ENCODE measurements at places on chromosomes 11 and 22.
A peak's percentile ranks its signal among the peaks of the same experiment; 100 is the strongest.

DNA sequence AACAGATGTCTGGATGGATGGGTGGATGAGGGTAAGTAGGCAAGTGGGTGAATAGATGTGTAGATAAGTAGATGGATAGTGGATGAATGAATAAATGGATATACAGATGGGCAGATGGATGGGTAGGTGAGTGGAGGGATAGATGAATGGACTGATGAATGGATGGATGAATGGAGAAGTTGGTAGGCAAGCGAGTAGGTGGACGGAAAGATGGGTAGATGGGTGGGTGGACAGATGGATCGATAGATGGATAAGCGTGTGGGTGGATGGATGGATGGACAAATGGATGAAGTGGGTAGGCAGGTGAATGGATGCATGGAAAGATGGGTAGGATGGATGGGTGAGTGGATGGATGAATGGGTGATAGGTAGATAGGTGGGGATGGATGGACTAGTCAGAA is 393.2 kb downstream of the SHANK2 start:
- DNase-seq, result no peak

DNA sequence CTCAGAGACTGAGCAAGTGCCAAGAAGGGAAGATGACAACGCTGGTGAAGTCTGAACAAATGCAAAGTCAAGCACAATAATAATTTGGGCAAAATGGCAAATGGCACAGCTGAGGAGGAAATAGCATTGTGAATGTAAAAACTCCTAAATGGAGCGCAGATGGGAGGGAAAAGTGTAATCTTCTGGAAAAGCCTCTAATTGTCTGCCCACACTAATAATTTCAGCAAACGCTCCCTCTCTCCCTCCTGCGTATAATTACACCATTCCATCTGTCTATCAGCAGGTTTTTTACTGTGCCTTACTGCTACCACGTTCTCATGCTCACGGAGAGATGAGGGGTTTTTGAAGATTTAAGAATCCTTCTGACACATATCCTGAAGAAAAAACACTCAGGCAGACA is 302.6 kb downstream of the KIRREL3 start:
- DNase-seq, result no peak

- DNase-seq, result no peak
Measured at GRCh38 chr11:57274904-57275498, 38.0 kb upstream of the APLNR start.

- no peak for DNase-seq
Measured at GRCh38 chr11:93330446-93330984, at the start of gene DEUP1. Gene DEUP1, plus strand, starts transcription at chr11:93330742. Its CDS starts 1,518 bp downstream, at chr11:93332260.

DNA sequence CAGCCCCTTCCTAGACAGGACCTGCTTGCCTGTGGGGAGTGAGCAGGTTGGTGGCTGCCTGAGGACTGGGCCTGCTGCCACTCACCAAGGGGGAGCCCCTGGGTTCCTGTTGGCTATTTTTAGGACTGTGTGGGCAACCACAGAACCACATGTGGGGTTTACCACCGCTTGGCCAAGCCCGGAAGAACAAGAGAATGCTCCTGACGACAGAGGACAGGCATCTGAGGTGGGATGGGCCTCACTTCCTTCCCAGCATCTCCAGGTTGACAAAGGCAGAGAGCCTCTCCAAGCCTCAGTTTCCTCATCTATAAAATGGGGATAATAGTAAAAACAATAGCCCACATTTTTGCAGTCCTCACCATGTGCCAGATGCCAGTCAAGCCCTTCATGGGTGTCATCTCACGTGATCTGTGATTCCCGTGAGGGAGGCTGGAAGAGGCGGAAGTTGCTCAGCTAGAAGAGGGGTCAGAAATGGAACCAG is 43.6 kb downstream of the LRRC32 start:
- DNase-seq, result peak; percentile 80

GRCh38 chr22:29722587-29722986 is 2.8 kb downstream of the CABP7 start:
- no peak for DNase-seq

DNA sequence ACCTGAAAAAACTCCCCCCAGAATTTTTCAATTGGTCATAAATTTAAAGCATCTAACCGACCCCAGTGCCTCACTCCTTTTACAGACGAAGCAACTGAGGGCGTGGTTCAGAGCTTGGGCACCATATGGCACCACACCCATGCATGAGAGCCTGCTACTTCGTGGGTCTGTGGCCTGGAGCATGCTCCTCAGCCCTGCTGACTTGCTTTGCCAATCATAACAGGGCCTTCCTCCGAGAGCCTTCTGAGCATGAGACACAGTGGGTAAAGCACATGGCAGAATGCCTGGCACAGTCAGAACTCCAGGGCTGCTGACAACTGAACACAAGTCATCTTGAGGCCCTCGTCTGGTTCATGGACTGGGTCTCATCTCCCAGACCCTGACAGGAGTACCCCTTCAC is 33.3 kb downstream of the HIRA start:
- no peak for DNase-seq

- DNase-seq, result no peak
Measured at GRCh38 chr22:29331658-29332300, 16.3 kb upstream of the RASL10A start.

DNA sequence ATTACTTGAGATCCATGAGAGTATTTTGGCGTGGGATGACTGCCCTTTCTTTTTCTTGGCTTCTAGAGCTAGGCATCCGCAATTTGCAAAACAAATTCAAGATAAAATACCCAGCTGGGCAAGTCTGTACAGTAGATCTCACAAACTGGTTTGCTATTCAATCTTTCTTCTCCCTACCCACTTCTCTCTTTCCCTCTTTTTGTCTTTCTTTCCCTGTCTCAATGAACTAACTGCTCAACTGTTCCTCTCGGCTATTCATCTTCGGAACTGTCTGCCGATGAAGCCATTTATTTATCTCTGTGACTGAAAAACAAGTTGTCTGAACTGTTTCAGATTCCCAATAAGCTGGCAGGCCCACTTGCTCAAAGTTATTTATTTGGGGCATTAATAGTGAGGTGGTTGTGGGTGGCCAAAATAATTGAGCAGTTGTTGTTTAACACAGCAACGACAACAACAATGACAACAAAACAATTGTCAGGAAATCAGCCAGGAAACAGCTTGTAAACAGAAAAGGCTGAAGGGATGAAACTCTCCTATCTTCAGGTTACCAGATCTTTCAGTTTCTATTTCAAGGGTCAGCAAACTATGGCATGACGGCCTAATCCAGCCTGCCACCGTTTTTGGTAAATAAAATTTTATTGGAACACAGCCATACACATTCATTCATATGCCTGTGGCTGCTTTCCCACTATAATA is 76.0 kb upstream of the MTMR2 start:
- DNase-seq, result no peak

DNA sequence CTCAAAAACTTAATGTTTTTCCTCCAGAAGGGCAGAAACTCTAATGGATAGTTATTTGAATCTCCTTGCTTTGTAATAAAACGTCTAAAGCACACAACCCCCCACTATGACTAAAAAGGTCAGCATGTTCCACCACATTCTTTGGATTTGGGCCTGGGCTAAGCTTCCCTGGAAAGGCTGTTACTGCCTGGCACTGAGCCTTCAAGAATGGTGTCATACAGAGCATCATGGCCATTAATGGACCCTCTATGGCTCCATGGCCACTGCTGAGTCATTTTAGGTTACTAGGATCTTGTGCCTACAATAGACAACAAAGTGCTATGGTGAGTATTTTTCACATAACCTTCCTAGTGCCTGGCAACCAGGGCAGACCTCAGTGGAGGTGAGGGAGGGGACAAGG is 242.6 kb upstream of the FAT3 start:
- no peak for DNase-seq

GRCh38 chr11:58059007-58059350 is 28.2 kb downstream of the OR6Q1 start:
- DNase-seq, result no peak

GRCh38 chr11:1128311-1129142 is 29.2 kb upstream of the MUC5AC start:
- no peak for DNase-seq

- no peak for DNase-seq
Measured at GRCh38 chr11:22884217-22884616, 23.9 kb upstream of the CCDC179 start.

DNA sequence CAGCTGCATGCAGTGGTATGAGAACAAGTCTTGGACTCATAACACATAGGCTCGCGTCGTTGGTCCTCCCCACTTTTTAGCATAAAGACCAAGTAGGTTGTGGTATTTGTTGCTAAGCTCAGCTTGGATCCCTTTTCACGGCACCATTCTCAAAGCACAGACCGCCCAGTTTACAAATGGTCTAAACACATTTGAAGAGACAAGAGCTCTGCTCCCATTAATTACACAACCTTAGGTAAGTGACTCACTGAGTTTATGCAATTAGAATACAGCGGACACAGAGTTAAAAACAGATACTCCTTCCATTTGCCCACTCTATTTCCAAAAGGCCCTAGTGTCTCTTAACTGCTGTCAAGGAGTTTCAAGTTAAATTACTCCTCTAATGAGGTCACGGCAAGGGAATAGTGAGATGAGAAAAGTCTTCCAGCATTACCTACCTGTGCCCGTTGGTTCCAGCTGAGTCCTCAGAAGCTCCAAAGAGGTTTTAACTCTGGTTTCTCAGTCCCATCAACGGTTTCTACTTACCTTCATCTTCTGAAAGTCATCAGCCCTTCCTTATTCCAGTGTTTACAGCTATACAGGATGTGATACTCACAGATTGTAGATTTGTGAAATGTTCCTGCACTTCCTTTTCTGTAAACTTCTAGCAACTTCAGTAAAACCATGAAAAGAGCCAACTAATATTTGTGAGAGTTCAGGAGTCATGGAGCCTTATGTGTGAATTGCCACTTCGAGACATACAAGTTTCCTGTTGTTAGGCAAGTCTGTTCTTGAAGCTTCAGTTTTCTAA is at the start of gene MS4A6A:
MS4A6A (minus strand) TSS at position 543 of the 790 bp plus-strand sequence. CDS start 1,356 bp downstream, outside the sequence.
- no peak for DNase-seq

- DNase-seq, result no peak
Measured at GRCh38 chr11:14480716-14481115, 18.9 kb downstream of the COPB1 start.

- no peak for DNase-seq
Measured at GRCh38 chr11:1308743-1309497, 512 bp downstream of the TOLLIP start.

DNA sequence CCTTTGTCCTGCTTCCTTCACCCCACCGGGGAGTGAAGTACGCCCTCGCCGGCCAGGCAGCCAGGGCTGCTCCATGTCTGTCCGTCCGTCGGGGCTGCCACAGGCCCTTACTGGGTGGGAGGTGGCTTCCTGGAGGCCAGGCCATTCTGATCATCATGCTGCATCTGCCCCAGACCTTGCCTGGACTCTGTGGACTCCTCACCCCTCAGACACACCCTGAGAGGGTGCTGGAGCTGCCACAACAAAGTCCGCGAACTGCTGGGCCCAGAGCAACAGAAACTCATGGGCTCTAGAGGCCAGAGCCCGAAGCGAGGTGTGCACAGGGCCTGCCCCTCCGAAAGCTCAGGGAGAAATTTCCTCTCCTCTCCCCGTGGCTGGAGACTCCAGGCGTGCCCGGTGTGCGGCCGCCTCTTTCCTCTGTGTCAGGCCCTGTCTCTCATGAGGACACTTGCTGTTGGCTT is 124.2 kb downstream of the KCNQ1OT1 start:
- DNase-seq, result no peak

- no peak for DNase-seq
Measured at GRCh38 chr11:68223275-68223674, 10.2 kb upstream of the KMT5B start.

- DNase-seq, result no peak
Measured at GRCh38 chr22:25824828-25825423, 82.9 kb downstream of the MYO18B start.

- DNase-seq, result no peak
Measured at GRCh38 chr11:47437746-47438418, 11.1 kb downstream of the RAPSN start.

DNA sequence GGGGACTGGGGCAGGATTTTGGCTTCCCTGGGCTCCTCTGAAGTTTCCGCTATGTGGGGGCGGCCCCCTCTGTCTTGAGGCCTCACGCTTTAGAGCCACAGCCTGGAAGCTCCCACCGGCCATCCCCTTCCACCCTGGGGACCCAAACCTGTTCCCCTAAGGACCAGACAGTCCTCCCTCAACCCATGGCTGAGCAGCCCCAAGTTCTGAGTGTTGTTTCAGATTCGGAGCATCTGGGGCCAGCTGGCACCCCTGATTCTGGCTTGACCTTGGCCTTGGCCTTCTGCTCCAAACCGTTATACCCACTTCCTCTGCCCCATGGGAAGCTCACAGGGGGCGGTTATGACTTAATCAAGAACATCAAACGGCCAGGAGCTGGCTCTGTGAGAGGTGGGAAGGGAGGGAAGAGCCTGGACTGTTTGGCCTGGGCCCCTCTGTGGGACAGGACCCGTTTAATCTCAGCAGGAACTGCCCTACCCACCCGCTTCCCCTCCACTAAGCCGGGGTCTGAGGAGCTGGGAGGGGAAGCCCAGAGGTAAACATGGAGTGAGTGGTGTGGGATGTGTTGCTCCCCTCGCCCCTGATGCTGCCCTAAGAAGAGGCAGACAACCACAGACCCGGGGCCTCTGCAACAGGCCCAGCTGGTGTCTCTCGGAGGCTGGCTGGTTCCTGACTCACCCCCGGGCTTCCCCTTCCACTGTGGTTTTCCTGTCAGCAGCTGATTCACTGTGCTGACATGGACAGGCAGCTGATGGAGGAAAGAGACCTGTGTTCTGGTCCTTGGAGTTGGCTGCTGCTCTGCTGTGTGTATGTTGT is 3.4 kb downstream of the CD82 start:
- DNase-seq, result no peak

GRCh38 chr11:117978991-117979390 is 7.2 kb upstream of the IL10RA start:
- no peak for DNase-seq

DNA sequence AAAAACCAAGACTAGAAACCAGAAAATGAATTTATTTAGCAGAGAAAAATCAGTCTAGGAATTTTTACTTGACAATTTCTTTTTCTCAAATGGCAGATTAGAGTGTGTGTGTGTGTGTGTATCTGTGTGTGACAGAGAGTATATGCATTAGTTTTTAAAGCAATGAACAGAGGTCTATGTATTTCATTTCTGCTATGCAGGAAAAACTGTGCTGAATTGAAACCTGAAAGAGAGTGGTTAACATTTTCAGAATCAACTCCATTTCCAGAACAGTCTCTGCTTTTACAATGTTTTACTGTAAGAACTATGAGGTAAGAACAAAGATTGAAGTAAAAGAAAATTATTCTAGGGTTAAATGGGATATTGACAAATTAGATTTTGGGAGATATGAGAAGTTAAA is 114.8 kb downstream of the GRM5 start:
- DNase-seq, result no peak

DNA sequence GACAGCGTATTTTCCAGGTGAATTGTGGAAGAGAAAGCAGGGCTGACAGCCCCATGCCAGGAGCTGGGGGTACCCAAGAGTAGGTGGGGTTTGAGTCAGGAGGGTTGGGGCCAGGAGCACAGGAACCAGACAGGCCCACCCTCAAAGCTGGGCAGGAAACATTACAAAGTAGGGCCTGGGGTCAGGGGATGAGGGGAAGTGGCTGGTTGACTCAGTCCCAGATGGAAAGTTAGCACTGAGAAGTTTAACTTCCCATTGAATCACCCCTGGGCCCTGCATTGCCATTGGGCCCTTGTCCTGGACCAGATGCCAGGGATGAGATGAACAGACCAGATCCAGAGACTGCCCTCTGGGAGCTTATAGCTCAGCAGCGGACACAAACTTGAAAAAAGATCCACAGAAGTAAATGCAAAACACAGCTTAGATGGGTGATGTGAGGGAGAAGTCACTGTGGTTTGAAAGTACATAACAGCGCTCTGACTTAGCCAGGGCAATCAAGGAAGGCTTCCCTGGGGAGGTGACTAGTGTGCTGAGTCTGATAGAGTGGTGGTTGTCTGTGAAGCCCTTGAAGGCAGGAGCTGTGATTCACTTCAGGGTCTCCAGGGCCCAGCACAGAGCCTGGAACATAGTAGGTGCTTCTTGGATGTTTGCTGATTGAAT is 2.2 kb downstream of the MAFF start:
- no peak for DNase-seq

Data from GM12864 (cell line).